ENCODE measurements at places on chromosomes 3 and 15.

DNA sequence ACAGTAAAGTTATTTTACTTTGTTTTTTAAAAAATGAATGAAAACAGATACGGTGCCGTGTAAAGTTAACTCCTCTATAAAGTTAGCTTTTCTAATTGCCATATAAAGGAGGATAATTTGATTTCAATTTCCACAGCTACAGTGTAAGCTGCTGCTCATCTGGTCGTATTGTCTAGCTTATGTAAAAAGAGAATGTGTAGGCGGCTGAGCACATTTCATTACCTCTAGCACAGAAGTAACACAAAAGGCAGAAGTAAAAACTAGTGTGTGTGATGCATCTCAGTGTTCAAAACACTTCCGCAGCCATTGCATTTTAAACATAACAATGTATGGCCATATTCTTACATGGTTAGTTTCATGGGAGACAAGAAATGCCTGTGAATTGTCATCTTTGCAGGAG lies 105.0 kb upstream of the P2RY1 start:
- DNase-seq, result no peak

DNA sequence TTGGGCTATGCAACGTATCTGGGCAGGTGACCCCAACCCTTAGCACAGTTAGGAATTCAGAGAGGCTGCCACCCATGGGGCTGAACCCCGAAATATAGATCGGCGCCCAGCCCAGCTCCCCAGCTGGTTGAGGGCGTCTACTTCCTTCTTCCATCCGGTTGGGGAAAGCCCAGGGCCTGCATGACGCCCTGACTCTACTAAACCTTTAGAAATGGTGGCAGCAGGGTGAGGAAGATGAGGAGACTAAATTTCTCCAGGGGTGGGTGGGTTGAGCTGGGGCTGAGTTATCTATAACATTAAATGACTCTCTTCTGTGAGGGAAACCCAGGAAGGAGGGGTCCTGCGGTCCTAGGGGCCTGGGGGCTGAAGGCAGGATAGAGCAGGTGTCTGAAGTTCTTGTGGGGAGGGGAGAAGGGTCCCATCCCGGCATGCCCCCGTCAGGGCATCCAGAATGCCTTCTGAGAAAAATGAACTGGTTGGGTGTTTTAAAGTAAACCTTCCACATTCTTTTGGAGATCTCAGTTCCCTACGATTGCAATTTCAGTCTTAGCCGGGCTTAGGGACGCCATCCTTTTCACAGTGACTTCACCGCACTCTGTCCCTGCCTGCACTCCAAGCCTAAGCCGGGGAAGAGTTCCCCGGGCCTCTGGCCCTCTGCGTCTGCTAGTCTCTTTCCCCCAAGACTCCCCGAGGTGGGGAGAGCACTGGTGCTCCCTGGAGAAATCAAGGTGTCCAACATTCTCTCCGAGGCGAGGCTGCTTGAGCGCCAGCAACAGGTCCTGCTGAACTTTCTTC lies 28.5 kb downstream of the NR2F2 start:
- DNase-seq, result no peak

DNA sequence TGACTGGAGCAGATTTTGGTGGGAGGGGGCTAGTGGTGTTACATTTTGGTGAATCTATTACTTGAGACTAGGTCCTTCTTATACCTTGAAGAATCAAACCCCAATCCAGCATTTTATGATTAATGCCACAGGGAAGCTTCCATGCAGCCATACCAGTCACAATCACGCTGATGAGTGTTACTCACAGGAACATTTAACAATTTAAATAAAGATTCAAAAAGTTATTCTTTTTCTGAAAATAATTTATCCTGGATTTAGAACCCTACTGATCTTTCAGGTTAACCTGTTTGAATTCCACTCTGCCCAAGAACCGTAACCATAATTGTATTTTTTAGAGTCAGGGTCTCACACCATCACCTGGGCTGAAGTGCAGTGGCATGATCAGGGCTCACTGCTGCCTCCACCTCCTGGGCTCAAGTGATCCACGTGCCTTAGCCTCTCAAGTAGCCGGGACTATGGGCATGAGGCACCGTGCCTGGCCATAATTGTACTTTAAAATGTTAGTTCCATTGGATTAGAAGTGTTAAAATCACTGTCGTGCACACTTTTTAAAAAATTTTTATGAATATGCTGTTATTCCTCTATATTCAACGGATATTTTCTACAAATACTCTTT lies 929 bp upstream of the MTMR10 start:
- DNase-seq, result no peak

GRCh38 chr3:52041118-52041731 lies 15.1 kb downstream of the DUSP7 start:
- no peak for DNase-seq

GRCh38 chr3:60553144-60553543 lies 698.1 kb downstream of the FHIT start:
- no peak for DNase-seq

DNA sequence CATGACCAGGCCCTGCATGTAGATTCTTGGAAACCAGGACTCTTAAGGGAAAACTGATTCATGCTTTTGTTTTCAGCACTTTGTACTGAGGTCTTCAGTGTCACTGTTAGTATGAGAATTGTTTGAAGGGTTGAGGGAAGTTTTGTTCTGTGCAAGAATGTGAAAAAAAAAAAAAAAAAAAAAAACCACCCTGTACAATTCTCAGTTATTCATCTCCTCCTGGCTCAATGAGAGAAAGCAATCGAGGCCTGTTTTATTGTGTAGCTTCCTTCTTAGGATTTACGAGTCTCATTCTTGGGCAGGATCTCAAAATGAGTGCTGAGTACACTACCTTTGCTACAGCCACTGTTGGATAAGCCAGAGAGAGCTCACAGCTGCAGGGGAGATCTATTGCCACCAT lies 469.5 kb downstream of the CNTN4 start:
- no peak for DNase-seq
